ENCODE measurements at places on chromosomes 13 and 19. TPM values are rescaled to one million over a fixed set of nuclear protein-coding genes. Genes with fewer than 3 reads are reported as not detected.
A peak's percentile ranks its signal among the peaks of the same experiment; 100 is the strongest.

The NLRP4 gene
- total RNA-seq, result not detected

- no peak for DNase-seq
Observed at GRCh38 chr13:84297251-84297650, 415.0 kb upstream of the SLITRK1 start.

The KCNN1 gene
- 1.2 TPM for total RNA-seq

The MAU2 gene
- total RNA-seq, result 28.9 TPM

- DNase-seq, result no peak
Observed at GRCh38 chr19:10378124-10378523, 2.2 kb downstream of the TYK2 start.

The ZNF823 gene
- total RNA-seq, result 9.1 TPM

DNA sequence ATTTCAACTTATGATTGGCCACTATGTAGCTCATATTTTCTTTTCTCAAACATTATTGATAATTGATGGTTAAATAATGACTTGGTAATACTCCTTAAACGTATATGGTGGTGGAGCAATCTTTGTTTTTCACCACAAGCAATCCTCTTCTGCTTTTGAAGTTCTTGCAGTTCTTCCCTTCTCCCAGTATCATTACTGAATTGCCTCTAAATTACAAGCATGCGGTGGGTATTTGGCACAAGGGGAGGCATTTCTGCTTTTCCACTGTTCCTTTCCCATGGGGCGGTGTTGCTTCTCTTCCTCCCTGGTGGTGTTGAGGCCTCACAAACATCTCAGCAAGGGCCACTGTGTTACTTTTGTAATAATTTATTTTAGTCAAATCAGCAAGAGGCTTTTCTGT is 234.4 kb upstream of the RXFP2 start:
- no peak for DNase-seq

DNA sequence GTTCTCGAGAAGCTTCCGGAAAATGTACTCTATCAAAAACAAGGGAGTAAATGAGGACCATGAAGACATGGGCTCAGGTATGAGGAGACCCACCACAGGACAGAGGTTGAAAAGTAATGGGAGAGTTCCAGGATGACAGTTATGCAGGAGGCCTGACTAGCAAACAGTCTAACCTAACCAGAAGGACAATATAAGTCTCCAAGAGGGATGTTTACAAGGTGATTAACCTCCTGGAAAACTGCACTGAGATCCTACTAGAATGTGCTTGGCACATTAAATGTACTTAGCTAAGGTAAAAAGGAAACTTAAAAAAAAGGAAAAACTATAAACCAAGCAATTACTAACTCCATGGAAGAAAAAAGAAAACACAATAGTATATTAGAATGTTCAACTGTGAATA is 258.3 kb downstream of the KLF5 start:
- DNase-seq, result no peak

The CGB2 gene
- not detected for total RNA-seq

DNA sequence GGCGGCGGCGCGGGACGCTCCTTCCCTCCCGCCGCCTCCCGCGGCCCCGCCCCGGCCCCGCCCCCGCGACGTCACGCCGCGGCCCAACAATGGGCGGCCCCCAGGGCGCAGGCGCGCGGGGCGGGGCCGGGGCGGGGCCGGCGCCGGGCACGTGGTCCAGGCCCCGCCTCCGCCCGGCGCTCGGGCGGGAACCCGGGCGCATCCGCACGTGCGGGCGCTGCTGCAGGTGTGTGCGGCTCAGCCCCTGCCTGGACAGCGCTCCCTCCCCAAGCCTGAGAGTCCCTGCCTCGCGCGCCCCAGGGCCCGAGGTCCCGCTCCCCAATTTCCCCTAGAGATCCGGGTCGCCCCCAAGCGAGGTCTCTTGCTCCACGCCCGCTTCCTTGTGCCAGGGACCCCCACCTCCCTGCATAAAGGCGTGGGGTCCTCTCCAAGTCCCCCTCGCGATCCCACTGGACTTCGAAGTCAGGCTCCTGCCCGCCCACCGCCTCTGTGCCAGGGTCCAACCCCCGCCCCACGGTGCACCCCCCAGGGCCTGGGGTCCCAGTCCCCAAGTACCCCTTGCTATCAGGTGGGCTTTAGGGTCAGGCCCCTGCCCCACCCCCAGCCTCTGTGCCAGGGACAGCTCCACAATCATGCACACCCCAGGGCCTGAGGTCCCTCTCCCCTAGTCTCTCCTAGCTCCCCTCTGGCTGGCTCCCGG is at the start of gene MEX3D:
MEX3D (minus strand) TSS at position 6 of the 700 bp plus-strand sequence. CDS start 267 bp downstream, outside the sequence.
- peak; percentile 90 for DNase-seq

DNA sequence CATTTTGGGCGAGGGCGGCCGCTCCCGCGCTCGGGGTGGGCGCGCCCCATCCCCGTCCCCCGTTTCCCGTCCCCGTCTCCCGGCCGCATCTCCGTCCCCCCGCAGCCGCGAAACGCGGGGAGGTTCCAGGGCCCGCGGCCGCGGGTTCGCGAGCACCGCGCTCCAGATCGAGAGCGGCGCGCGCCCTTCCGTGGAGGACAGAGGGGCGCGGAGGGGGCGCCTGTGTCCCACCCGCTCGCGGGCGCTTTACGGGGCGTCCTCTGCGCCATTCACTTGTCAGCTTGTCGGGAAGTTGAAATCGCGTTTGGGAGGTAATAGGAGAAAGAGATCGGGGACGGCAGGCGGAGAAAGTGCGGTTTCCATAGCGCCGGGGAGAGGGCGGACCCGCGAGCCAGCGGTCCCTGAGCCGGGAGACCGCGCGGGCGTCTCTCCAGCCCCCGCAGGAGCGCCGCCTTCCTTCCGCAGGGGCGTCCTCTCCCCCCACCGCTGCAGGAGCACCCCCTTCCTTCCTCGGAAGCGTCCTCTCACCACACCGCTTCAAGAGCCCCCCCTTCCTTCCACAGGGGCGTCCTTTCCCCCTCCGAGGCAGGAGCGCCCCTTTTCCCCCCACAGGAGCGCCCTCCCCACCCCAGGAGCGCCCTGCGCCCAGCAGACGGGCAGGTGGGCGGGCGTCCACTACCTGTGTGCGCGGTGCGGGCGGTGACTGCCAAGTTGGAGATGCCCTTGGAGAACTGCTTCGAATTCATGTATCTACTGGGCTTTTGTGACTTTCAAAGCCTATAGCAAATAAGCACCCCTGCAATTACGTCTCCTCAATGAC is 962 bp upstream of the IRS2 start:
- DNase-seq, result peak; percentile 72

- peak; percentile 39 for DNase-seq
Observed at GRCh38 chr13:98885600-98885999, 92.3 kb downstream of the DOCK9 start.

- DNase-seq, result no peak
Observed at GRCh38 chr19:4115050-4115817, 8.7 kb downstream of the MAP2K2 start.

GRCh38 chr13:40109351-40109844 is 453.9 kb downstream of the COG6 start:
- peak; percentile 44 for DNase-seq

Measured in muscle of leg (tissue), 16 donors.